ENCODE measurements at places on chromosomes 6 and 20.
A peak's percentile ranks its signal among the peaks of the same experiment; 100 is the strongest.

DNA sequence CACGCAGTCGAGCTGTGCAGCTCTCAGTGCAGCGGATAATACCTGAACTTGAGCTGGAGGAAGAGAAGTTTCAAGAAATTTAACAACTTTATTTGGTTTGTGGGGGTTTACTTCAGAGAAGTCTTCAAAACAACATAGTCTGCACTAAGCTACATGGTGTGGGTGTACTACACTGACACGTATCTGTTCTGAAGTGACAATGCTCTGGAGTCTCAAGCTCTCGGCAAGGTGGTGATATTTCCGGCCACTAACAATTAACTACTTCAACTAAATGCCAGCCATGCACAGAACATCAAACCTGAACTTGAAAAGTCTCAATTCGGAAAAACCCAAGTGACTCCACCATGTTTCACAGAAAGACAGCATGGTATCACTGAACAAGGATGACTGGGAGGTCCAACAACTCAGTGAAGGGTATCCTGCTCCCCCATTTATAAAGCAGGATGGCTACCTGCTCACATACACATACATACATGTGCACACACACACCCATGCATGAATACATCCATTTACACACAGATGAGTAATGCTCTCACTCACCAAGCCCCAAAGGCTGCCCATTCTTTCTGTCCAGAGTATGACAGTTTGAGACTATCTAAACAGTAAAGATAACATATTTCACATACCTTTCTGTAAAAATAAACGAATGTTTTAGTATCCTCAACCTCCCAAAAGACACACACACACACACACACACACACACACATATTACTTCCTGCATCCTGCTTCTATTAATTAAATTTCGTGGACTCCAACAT lies 15.4 kb upstream of the ANKRD60 start:
- DNase-seq: no peak

DNA sequence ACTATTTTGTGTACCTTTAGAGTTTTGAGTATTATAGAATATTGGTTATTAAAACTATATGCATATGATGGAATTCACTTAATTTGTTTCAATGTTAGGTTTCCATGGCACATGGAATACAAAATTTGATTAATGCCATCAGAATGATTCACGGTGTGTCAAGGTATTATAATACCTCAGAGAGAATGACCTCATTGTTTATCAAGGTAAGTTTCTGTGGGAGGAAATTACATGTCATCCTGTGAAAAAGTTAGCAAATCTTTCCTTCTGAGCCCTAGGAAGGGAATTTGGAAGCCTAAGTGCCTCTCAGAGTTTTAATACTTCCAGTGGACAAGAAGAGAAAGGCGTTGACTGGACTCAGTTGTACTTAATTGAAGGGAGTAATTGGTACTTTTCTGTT lies 40.8 kb downstream of the DNAH8 start:
- no peak for DNase-seq

GRCh38 chr20:6740096-6740495 lies 27.4 kb upstream of the BMP2 start:
- DNase-seq: no peak

- DNase-seq: no peak
Measured at GRCh38 chr6:96909811-96910210, 12.1 kb upstream of the NDUFAF4 start.

DNA sequence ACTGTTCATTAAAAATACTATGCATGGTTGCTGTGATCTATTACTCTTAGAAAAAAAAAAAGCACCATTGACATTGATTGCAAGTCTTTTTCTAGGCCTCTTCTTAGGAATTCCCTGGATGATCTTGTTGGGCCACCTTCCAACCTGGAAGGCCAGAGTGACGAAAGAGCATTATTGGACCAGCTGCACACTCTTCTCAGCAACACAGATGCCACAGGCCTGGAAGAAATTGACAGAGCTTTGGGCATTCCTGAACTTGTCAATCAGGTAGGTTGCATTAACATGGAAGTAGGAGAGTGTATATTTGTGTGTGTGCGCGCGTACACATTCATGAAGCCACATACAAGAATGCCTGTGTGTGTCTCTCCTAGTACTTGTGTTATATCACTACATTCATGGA lies 140.4 kb downstream of the NCOA3 start:
- DNase-seq: no peak

DNA sequence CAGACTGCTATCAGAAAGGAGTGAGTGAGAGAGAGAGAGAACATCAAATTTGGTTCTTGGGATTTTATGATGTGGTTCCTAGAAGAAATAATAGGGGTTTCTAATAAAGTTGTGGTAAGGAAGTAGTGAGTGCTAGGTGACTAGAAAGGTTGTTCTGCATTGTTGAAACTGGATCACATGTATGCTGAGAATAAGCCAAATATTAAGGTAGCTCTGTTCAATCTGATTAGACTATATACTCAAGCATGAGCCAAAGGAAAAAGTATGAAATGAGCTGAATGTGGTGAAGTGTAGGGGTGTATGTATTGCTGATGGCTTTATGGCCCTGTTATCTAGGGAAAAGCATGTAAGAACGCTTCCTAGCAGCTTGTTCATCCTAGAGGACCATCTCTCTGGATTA lies 63.0 kb upstream of the IMPG1 start:
- DNase-seq: no peak

DNA sequence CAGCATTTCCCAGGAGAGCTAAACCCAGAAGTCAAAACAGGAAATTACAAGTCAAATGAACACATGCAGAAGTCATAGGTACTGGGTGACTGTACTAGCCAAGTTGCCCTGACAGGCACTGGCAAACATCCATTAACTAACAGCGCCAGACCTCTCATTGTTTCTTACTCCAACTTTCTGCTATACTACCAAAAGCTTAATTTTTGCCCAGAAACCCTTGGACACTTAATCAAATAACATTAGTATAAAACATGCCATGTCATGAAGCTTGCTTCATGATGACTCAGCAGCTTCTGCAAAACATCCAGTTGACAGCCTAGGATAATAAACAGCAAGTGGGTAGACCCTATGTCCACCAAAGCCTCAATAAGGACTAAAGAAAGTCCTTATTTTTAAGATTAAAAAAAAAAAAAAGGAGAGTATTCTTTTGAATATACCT lies 3.5 kb downstream of the NUP153 start:
- DNase-seq: no peak

DNA sequence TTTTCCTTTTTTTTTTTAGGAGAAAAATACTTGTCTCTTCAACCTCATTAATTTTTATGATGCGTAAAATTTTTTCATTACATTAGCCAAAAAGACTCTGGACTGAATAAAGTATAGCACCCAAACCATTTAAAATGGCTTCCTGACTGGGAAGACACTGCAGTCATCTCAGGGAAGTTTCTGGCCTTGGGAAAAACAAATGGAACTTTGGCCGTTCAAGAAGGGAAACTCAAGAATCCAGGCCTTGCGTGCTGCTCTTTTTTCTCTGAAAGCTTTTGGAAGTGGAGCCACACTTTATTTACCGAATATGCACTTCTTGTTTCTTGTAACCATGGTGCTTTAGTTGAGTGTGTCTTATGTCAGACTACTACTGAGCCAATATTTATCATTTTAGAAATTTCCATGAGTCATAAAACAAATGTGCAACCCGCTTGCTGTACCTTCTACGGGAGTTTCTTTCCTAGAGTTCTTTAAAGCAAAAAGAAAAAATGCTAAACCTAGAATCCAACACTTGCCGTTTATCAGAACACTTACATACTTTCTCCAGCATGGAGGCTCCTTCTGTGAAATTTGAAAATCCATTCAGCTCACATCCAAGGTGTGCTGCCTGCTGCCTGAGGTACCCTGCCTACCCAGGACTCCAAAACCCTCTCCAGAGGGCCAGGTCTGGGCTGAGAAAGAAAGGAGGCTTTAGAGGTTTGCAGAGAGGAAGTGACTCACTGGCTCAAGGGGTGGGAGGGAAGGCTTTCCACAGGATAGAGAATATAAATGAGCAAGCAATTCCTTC lies 11.5 kb upstream of the DSTN start:
- no peak for DNase-seq

GRCh38 chr20:11020712-11021111 lies 346.9 kb upstream of the JAG1 start:
- no peak for DNase-seq

GRCh38 chr6:46059608-46060007 lies 43.9 kb upstream of the CLIC5 start:
- no peak for DNase-seq

- no peak for DNase-seq
Measured at GRCh38 chr6:64580346-64580745, 944.7 kb downstream of the PHF3 start.

DNA sequence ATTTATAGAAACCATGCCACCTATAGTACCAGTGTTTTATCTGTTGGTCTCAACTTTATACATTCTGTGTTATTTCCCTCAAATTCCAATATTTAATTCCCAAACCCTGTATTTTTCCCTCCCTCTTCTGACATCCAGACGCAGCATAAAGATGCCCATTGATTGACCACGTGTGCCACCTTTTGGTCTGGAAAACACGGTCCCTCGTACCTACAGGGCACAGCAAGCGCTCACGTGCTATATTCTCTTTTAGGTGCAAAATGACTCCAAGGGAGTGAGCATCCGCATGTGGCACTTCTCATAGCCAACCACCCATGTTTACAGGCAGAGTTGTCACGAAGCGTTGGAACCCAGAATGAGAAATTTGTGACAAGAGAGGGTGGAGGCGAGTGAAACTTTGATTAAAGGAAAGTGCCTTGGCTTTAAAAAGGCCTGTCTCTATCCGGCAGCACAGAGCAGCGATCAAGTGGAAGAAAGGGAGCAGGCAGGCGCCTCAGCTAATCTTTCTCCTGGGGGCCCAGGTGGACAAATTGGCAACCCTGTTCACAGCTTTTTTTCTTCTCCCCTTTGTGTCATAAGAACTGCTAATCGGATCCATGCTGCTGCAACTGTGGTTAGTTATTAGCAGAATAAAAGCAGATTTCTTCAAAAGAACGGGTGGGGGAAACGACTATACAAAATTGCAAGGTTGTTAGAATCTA lies 225.9 kb downstream of the TMEM242 start:
- no peak for DNase-seq

DNA sequence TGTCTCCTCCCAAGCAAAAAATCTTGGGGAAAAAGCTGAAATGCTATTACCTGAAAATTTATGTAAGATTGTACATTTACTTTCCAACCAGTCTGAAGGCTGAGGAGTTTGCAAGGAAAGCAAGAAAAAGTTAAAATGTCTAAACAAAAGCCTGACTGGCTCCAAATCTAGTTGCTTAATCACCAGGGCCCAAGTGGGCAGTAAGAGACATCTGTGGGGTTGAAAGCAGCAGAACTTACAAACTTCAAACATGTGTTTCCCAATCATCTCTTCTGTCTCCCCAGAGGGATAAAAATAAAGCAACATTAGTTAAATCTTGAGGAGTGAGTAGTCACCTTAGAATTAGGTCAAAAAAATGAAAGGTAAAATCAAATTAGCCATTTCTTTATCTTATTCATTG lies 98.6 kb downstream of the OGFRL1 start:
- no peak for DNase-seq

- DNase-seq: no peak
Measured at GRCh38 chr6:131765804-131766135, 42.0 kb upstream of the ENPP1 start.

GRCh38 chr20:11891077-11891775 lies 26.5 kb upstream of the BTBD3 start:
- DNase-seq: no peak

- DNase-seq: no peak
Measured at GRCh38 chr20:25259358-25259757, 11.5 kb downstream of the PYGB start.

DNA sequence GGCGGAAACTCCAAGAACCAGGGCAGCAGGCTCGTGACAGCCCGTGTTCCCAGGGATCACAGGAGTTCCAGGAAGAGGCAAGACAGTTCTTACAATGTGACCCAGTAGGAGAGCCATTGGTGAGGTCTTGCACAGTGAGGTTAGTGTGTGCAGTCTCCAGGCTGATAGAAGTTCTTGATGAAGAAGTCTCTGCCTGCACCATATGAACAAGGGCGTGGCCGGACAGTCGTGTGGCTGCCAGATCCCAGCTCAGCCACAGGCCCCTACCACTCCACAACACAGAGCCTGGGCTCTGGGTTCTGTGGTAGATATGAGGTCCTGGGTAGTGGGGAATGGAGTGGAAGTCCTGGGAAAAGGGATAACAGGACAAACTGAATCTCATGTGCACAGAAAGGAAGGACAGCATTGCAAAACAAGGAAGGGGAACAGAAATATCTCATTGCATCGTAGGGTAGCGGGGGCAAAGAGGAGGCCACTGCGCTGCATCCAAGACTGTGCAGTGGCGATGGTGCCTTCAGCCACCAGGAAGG lies 65.2 kb downstream of the STX11 start:
- no peak for DNase-seq

DNA sequence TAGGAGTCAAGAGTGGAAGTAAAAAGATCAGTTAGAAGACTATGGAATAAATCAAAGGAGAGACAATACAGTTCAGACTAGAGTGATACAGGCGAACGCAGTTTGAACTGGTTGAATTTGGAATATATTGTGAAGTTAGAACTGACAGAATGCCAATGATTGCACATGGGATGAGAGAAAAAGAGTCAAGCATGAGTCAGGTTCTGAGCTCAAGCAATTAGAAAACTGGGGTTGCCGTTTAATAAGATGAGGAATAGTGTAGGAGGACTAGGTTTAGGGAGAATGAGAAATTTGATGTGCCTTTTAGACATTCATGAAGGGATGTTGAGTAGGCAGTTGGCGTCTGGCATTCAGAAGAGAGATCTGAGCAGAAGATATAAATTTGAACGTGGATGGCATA lies 8.0 kb downstream of the RNF217 start:
- no peak for DNase-seq

DNA sequence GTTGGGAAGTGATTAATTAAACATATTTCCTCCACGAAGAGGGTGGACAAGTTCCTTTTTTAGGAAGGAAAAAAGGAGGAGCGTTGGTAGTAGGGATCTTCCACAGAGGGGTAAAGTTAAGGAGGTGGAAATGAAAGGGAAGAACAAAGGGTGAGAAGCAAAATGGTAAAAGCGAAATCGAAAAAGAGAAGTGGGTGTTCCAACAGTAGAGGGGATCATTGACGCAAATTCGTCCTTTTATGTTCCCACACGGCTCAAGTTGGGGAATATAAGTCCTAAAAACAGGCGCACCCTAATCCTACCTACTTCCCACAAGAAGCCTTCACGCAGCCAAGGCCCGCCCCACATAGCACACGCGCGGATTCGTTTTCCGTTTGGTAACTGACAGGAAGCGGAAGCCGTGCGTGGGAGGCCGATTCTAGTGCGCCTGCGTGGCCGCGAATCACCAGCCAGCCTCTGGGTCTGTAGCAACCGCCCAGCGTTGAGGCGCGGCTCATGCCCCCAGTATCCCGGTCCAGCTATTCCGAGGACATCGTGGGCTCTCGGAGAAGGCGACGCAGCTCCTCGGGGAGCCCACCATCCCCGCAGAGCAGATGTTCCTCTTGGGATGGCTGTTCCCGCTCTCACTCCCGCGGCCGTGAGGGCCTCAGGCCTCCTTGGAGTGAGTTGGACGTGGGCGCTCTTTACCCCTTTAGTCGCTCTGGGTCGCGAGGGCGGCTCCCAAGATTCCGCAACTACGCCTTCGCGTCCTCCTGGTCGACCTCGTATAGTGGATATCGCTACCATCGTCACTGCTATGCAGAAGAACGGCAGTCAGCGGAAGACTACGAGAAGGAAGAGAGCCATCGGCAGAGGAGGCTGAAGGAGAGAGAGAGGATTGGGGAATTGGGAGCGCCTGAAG lies at the start of gene NKAPL:
NKAPL (plus strand) TSS at position 421 of the 901 bp plus-strand sequence; CDS start at position 496, 75 bp downstream.
- peak; percentile 6 for DNase-seq

Measured in CD4-positive, CD25-positive, alpha-beta regulatory T cell (primary cell).